ENCODE measurements at places on chromosomes 12 and 14.

DNA sequence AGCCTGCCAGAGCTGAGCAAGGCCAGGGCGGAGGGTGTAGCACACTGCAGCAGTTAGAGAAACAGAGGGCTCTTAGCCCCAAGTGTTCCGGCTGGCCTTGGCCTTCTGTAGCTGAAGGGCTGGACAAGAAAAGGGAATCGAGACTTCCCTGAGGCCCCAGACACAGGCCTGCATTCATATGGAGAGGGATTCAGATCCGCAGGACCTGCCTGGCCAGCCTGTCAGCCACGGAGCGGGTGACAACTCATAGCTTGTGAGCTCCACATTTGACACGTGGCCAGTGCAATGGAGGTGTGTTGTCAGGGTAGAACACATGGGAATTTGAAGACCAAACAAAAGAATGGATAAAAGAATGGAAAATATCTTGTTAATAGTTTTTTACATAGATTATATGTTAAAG, 182.2 kb upstream of the GSC start:
- no peak for DNase-seq

DNA sequence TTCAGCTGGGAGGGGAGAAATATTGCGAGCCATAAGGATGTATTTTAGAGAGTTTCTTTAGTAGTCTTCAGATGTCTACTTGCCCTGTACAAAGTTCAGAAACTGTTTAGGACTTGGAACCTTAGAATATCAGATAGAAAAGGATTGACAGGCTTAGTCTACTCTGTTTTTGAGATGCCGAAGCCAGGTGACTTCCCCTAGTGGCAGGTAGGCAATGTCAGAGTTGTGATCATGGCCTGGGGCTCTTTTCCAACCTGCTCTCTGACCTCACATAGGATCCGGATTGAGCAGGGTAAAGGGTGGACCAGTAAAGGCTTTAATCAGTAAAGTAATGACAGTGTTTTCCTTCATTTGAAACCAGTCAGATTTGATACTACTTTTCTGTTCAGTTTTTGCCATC, 59.6 kb downstream of the PRKCH start:
- no peak for DNase-seq

- DNase-seq = no peak
These were observed 29.4 kb upstream of the KRAS start for GRCh38 chr12:25280082-25280481.

- no peak for DNase-seq
These were observed 42.4 kb downstream of the MDM2 start for GRCh38 chr12:68850390-68850789.

- DNase-seq = no peak
These were observed 55.4 kb downstream of the FBRSL1 start for GRCh38 chr12:132545164-132545953.

DNA sequence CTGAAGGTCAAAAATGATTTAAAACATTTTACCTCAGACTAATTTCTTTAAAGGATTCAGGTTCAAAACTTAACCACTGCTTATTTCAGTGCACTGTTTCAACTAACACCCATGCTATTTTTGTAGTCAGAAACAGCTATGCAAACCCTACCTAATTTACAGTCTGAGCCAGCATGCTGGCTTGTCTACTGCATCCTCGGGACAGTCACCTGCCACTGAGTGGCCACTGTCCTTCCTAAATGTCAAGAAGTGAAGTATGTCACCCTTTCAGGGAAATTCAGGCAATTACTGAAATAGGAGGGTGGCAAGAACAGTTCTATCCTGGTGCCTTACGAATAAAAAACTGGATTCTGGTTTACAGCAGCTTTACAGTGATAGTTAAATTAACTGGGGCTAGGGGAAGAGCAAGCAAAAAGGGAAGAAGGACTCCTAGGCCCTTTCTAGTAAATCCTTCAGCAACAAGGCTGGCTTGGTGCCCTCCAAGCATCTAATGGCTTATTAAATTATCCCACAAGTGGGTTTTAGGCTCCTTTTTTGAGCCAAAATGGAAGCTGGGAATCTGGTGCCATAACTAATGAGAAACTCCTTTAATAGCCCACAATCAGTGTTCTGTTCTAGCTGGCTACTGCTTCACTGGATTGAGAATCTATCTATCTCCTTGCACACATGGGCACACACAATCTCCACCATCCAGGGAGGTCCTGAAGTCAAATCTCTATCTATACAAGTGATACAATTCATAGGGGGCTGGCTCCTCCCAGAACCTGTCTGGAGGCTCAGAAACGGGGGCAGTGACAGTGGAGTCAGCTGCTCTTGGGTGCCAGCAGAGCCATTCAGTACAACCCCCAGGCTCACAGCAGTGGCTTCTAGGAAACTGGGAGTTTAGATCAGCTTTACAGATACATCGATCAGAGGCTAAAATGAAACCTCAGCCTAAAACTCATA, 43.4 kb downstream of the SH2B3 start:
- DNase-seq = no peak

- no peak for DNase-seq
These were observed 1.5 kb upstream of the PLEKHG3 start for GRCh38 chr14:64702493-64703394.

DNA sequence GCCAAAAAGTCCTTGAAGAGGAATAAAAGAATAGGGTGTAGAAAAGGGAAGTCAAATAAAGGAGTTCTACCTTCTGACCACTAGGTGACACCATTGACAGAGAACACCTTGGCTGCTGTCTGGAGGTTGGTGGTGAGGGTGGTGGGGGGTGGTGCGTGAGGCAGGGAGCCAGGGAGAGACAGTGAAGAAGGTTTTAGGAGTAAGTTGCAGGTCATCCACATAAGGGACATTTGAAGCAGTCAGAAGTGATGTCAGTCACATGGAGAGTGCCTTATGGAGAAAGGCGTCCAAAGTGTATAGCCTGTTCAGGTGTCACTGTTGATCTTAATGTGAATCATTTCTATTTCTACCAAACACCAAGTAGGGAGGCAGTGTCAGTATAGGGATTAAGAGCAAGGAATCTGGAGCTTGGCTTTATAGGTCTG, 279.3 kb upstream of the DDHD1 start:
- no peak for DNase-seq

- no peak for DNase-seq
These were observed 225.5 kb upstream of the PRICKLE1 start for GRCh38 chr12:42815068-42815467.

GRCh38 chr14:39138440-39138839, 24.3 kb downstream of the GEMIN2 start:
- no peak for DNase-seq

- DNase-seq = no peak
These were observed 25.5 kb downstream of the SLC25A3 start for GRCh38 chr12:98618952-98619351.

DNA sequence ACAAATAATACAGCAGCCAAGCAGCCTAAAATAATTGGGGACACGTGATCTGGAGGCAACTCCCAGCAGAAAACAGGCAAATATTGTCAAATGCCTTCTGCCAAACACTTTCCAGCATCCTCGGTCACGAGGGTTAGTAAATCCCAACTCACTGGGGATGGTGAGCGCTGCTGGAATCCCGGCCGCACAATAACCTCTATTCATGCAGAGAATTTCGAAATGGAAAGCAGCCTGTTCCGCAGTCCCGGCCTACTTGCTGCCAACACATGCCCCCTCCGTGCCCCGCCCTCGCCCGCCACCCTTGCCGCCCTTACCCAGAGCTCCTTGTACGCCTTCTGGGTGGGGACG, 62.2 kb downstream of the RFX4 start:
- no peak for DNase-seq

GRCh38 chr12:131893605-131894312, 663 bp upstream of the ULK1 start:
- DNase-seq = no peak

DNA sequence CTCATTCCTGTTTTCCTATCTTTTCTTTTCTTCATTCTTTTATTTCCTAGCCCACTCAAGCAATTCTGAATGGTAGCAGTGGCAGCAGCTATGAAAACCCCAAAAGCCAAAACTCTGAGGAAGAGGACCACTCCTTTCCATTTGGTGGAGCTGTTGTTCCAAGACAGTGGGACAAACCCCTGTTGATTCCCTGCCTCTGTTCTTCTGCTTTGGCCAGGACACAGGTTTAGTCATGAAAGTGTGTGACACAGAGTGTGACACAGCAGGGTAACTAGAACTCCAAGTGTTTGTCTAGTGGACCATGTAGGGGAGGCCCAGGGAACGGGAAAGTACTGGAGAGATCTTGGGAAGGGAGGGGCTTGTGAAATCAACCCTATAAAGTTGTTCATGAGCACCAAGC, 71.1 kb downstream of the PTCSC3 start:
- no peak for DNase-seq

- DNase-seq = no peak
These were observed 162.6 kb upstream of the PLEKHG7 start for GRCh38 chr12:92539976-92540781.

- no peak for DNase-seq
These were observed 349.7 kb upstream of the DIO2 start for GRCh38 chr14:80560800-80561657.

DNA sequence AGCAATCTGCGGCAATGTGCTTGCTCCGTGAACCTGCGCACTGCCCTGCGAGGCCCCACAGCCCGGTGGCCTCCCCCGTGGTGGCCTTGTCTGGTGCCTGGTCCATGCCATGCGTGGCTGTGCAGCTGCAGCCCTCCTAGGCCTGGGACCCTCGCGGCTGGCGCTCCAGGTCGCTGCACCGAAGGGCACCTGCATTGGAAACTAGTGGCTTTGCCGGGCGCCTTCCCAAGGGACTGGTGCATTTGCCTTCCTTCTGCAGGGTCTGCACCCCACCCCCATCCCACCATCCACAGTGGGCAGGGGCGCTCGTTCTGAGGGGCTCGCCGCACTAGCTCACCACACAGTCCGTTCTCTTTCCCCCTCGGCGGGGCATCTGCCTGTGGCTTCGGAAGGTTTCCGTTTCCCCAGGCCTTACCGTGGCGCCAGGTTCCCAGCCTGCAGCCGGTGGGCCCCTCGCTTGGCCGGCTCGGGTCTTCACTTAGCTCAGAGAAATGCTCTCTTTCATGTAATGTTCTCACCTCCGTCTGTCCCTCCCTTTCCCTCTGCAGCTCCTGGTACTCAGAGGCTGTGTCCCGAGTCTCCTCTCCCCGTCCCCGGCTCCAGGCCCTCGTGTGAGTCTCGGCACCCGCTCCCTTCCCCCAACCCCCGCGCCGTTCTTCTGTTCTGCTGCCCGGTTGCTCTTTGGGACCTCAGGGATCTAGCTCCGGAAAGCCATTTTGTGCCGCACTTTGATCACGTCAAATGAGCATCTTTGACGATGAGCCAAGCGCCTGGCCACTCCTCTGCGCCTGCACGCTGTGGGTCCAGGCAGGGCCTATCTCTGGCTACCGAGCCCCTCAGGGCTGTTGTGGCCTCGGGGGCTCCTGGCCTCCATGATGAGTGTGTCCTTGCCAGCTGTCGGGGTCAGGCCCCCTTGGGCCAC, 31.9 kb downstream of the JAG2 start:
- no peak for DNase-seq

DNA sequence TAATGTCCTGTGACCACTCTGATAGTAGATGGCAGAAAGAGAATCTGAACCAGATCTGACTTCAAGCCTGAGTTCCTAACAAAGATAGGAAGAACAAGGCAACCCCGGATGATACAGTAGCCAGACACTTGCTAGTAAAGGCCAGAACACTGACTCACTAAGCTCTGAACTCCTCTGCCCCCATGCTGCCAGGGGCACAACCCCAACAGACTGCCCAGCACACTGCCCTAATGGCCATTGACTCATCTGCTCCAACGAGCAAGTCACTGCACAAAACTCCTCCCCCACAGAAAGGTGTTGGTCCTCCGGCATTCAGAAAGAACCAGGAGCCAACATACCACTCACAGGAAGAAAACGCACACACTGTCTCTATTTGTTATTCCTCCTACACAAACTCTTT, 179.6 kb upstream of the NUDT4 start:
- DNase-seq = no peak

DNA sequence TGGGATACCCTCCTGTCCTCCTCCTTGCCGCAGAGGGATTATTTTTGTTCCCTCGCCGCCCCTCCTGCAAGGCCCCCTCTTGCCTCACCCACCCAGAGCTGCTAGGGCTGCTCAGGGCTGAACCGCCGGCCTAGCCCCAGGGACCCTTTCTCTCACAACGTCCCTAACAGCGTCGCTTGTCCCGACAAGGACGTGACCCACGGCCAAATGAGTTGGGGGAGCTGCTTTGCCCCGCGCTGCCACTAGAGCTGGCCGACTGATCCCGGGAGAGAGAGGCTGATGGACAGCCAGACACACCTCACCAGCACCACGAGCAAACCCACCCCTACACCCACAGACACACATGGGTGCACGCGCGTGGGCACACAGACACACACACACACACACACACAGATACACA, 154.6 kb upstream of the ALG10B start:
- DNase-seq = no peak

DNA sequence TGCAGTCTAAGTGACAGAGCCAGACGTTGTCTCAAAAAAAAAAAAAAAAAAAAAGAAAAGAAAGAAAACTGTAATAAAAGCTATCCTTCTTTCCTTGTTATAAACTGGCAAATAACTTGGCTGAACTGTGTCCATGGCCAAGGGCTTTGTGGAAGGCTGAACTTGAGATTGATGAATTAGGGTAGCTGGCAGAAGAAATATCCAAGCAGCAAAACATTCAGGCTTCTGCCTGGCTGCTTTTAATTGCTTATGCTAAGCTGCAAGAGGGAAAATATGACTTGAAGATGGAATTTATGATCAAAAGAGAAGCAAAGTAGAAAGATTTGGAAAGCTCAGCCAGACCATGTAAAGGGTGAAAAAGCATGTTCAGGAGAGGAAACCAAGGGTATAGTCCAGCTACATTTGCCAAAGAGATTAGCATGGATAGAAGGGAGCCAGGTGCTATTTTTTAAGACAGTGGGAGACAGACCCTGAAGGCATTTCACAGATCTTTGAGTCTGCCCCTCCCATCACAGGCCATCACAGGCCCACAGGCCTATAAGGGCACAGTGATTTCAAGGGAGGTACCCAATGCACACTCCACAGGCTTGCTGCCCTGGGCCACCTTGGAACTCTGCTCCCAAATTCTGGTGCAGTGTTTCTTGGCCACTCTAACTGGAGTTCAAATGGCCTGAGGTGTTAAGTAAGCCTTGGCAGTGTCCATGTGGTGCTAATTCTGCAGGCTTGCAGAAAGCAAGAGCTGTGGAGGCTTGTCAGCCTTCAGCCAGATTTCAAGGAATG, 226.0 kb downstream of the AEBP2 start:
- DNase-seq = no peak

DNA sequence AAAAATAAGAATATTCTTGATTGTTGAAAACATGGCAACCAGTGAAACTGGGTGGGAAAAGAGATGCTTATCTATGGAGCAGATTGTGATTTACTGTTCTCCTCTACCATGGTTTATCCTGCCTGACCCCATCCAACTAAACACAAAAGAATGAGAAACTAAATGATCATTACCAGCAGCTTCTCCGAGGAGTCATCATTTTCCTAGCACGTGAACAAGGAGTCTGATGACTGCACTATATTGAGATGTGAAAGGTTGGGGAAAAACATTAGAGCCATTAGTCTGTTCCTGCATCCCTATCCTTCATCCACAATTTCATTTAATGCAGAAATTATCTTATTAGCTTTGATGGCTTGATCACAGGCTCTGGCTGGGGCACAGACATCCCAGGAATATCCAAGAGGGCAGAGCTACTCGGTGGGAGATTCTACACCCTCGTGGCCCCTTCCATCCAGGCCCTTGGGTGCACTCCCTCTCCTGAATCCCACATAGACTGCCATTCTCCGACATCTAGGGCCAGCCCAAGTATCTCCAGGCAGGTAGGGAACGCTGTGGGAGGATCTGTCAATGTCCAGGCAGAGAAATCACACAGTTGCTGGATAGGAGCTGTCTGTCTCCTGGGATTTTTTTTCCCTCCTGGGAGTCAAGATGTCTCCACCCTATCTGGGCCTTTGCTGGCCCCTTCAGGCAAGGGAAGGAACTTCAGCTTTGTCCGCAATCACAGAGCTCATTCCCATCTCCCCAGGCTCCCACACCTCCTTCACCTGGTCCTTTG, 43.3 kb upstream of the DHRS4 start:
- no peak for DNase-seq
